ENCODE measurements at places on chromosomes 5 and 9. TPM values are rescaled to one million over a fixed set of nuclear protein-coding genes. Genes with fewer than 3 reads are reported as not detected.

LRRTM2 gene
- total RNA-seq: not detected

LECT2 gene
- total RNA-seq: not detected

TAL2 gene
- total RNA-seq: not detected

PCDHA9 gene
- not detected for total RNA-seq

CDH18 gene
- not detected for total RNA-seq

CCNB1 gene
- 2.9 TPM for total RNA-seq

FOXD4 gene
- 0.30 TPM for total RNA-seq

SLC34A3 gene
- not detected for total RNA-seq

ABITRAM gene
- 9.0 TPM for total RNA-seq

GALNT12 gene
- 11.1 TPM for total RNA-seq

LHX6 gene
- not detected for total RNA-seq

PCDHGA3 gene
- 0.17 TPM for total RNA-seq

GRCh38 chr5:158773161-158773560 lies 326.6 kb downstream of the EBF1 start:
- no peak overlapping the region for H3K4me3 ChIP-seq
- H3K27ac ChIP-seq: no peak overlapping the region
- H3K36me3 ChIP-seq: no peaks in the 10 kb centered on the region

DNA sequence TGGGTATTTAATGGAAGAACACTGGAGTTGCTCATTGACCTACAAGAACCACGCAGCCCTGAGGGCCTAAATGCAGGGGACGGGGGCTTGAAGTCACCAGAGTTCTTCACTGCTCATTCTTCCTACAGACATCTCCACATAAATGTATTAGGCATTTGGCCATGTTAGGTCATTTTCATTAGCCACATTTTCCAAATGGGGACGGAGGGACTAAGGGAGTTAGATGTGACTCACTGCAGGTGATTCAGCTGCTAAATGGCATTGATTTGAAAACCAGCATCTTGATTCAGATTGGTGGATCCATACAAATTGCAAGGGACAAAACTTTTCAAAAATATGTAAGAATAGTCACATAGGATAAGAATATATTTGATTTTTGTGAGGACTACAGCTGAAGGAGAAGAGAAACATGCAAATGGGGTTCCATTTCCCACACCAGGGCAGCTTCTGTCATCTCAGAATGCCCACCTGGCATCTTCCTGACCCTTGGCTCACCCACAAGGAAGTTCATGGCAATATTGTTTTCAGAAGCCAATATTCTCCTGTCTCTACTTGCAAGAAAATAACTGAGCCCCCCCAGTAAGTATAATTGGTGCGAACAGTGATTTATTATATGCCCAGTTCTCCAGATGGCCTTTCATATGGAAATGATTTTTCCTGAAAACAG lies 264.8 kb downstream of the DOCK8 start:
- no peak for DNase-seq
- H3K27me3 ChIP-seq: no peaks in the 10 kb centered on the region
- H3K4me1 ChIP-seq: no peaks in the 10 kb centered on the region
- H3K27ac ChIP-seq: no peak overlapping the region

GRCh38 chr5:179123109-179123426 lies 62.9 kb downstream of the ZNF354C start:
- no peaks in the 10 kb centered on the region for H3K27me3 ChIP-seq
- no peaks in the 10 kb centered on the region for H3K4me1 ChIP-seq
- no peak overlapping the region for H3K4me3 ChIP-seq
- no peak for DNase-seq

DNA sequence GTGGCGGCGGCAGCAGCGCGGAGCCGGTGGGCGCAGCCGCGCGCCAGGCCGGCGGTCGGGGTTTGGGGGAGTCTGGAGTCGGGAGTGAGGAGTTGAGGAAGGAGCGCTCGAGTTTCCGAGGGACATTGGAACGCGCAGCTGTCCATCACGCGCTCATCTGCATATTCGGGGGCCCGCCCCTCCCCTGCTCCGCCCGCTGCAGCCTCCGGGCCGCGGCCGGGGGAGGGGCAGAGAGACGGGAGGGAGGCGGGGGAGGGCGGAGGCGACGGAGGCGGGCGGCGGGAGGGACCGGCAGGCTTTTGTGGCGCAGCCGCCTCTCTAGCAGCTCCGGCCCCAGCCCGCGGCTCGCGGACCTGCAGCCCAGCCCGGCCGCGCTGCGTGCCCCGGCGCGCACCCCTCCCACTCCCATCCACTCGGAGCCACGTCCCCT lies at the start of gene IRX2:
TSS of gene IRX2 (minus strand) at position 86 of the 430 bp plus-strand sequence. CDS start 264 bp downstream, outside the sequence.
- no peaks in the 10 kb centered on the region for H3K4me1 ChIP-seq
- H3K36me3 ChIP-seq: no peaks in the 10 kb centered on the region
- H3K4me3 ChIP-seq: no peak within 1 kb of the TSS
- DNase-seq: no peak
- H3K27me3 ChIP-seq: no peaks in the 10 kb centered on the region

DNA sequence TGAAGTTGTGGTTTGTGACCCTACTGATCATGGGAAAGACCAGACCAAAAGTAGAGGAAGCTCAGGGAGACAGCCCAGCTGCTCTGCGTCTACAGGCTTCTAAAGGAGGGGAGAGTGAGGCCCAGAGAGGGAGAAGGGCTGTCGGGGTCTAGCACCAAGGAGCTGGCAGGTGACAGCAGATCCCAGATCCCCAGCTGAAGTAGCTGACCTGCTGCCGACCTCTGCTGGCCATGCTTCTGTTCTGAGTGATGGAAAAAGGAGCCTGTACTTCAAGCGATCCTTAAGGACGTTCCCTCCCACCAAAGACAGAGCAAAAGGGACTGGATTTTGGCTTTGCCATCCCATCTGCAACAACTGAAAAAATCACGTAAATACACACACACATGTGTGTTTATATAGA lies 22.7 kb upstream of the QSOX2 start:
- H3K27ac ChIP-seq: no peak overlapping the region
- H3K27me3 ChIP-seq: no peaks in the 10 kb centered on the region
- H3K36me3 ChIP-seq: no peaks in the 10 kb centered on the region
- peaks cover 7% of the 10 kb centered on the region for H3K4me1 ChIP-seq
- no peak for DNase-seq

- no peak overlapping the region for H3K4me3 ChIP-seq
- no peak overlapping the region for H3K27ac ChIP-seq
- no peaks in the 10 kb centered on the region for H3K4me1 ChIP-seq
- DNase-seq: no peak
- no peaks in the 10 kb centered on the region for H3K27me3 ChIP-seq
Observed at GRCh38 chr9:104247899-104248460, 153.9 kb downstream of the SMC2 start.

- H3K36me3 ChIP-seq: peaks cover 81% of the 10 kb centered on the region
- no peak overlapping the region for H3K4me3 ChIP-seq
- H3K27me3 ChIP-seq: no peaks in the 10 kb centered on the region
- no peaks in the 10 kb centered on the region for H3K4me1 ChIP-seq
Observed at GRCh38 chr9:132391449-132391848, 15.2 kb downstream of the TTF1 start.

GRCh38 chr9:19050637-19051591 lies 1.7 kb downstream of the RRAGA start:
- peak overlapping the region; percentile 87 for H3K27ac ChIP-seq
- peak overlapping the region; percentile 84 for H3K4me3 ChIP-seq
- no peaks in the 10 kb centered on the region for H3K36me3 ChIP-seq
- no peak for DNase-seq

- H3K4me3 ChIP-seq: peak overlapping the region; percentile 11
- no peaks in the 10 kb centered on the region for H3K36me3 ChIP-seq
- no peak overlapping the region for H3K27ac ChIP-seq
- DNase-seq: peak; percentile 3
Observed at GRCh38 chr5:102865510-102866236, 110.6 kb downstream of the PAM start.

DNA sequence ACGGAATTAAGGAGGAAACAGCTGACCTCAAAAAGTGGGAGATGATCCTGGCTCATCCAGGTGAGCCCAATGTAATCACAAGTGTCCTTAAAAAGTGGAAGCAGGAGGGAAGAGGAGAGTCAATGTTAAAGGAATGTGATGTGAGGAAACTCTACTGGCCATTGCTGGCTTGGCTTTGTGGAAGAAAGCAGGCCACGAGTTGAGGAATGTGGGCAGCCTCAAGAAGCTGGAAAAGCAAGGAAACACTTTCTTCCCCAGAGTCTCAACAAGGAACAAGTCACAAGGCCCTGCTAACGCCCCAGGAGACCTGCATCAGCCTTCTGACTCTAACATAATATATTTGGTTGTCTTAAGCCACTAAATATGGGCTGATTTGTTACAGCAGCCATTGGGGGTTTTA lies 252.8 kb downstream of the PSAT1 start:
- no peaks in the 10 kb centered on the region for H3K4me1 ChIP-seq
- DNase-seq: no peak
- no peaks in the 10 kb centered on the region for H3K36me3 ChIP-seq
- no peaks in the 10 kb centered on the region for H3K27me3 ChIP-seq
- H3K27ac ChIP-seq: no peak overlapping the region
- H3K4me3 ChIP-seq: no peak overlapping the region

DNA sequence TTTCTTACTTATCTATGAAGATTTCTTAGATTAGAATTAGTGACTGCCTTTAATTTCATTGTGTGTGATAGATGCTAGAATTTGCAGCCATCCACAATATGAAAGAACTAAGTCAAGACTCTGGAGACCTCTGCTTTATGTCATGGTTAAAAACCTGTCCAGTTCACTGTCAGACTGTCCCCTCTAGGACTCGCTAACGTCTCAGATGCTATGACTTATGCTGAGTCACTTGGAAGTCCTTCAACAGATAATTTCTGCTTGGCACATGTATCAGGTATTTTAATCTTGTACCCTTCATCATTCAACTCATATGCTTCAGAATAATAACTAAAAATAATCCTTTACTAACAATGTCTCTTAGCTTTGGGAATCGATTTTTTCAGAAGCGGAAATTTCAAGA lies 230.5 kb upstream of the DMAC1 start:
- H3K27me3 ChIP-seq: no peaks in the 10 kb centered on the region
- H3K27ac ChIP-seq: no peak overlapping the region
- no peak for DNase-seq
- H3K36me3 ChIP-seq: no peaks in the 10 kb centered on the region

- no peak for DNase-seq
- no peaks in the 10 kb centered on the region for H3K27me3 ChIP-seq
- H3K27ac ChIP-seq: no peak overlapping the region
- no peaks in the 10 kb centered on the region for H3K4me1 ChIP-seq
- no peak overlapping the region for H3K4me3 ChIP-seq
Observed at GRCh38 chr5:2135354-2135753, 252.6 kb upstream of the IRX4 start.

DNA sequence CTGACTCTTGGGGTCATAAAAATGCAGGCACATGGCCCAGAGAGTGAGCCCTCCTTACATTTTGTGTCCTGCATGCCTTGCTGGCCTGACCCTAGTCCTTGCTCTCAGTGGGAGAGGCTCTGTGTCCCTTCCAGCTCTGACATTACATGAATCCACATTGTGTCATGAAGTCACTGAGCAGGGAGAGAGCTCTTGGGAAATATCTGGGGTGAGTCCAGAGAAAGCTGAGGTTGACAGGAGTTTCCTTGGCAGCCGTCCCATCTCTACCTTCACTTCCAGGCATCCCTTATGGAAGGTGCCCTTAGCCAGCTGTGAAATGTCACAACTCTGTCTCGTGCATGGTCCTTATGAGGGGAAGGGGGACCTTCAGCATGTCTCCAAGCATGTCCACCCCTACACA lies 41.0 kb downstream of the FAT2 start:
- no peak for DNase-seq
- H3K27ac ChIP-seq: no peak overlapping the region
- no peaks in the 10 kb centered on the region for H3K27me3 ChIP-seq
- no peak overlapping the region for H3K4me3 ChIP-seq

- no peak overlapping the region for H3K27ac ChIP-seq
- no peak for DNase-seq
- no peaks in the 10 kb centered on the region for H3K36me3 ChIP-seq
- no peak overlapping the region for H3K4me3 ChIP-seq
- no peaks in the 10 kb centered on the region for H3K4me1 ChIP-seq
Observed at GRCh38 chr9:3045153-3045552, 201.3 kb upstream of the PUM3 start.

DNA sequence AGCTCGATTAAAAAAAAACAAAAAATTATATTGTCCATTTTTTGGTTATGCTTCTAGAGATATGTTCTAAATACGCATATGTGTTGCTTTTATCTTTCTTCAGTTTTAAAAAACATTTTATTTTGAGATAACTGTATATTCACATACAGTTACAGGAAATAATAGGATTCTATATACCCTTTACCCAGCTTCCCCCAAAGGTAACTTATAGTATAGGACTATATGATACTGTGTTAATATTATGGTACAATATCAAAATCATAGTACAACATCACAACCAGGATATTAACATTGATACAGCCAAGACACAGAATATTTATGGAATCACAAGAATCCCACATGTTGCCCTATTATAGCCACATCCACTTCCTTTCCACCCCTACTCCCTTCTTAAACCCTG lies 9.5 kb upstream of the MACIR start:
- H3K27ac ChIP-seq: no peak overlapping the region
- H3K4me3 ChIP-seq: no peak overlapping the region
- H3K36me3 ChIP-seq: no peaks in the 10 kb centered on the region
- peaks cover 7% of the 10 kb centered on the region for H3K4me1 ChIP-seq
- H3K27me3 ChIP-seq: peaks cover 13% of the 10 kb centered on the region
- no peak for DNase-seq

DNA sequence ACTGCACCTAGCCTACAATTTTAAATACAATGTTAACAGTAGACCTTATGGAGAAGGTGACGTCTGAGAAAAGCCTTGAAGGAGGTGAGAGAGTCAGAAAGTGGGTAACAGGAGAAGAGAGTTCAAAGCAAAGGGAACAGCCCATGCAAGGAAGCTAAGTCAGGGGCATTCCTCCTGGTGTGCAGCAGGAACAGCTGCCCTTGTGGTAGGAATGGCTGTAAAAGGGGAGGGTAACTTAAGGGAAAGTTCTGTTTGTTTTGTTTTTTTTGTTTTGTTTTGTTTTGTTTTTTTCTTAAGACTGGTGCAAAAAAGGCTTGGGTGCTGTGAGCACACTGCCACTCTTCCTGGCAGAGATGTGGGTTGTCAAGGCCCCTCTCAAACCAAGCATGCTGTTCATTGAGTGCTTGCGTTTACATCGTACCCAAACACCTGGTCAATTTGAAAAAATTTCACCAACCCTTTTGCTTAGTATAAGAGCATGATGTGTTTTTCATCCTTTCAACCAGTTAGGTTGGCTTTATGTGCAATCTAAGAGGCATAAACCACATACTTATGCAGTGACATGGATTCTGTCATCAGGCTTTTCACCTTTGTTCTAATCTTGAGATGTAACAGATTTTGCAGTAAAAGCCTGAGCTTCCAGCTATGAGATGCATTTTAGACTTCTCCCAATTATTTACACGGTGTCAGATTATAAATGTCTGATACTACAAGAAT lies 279.7 kb downstream of the GLIS3 start:
- no peaks in the 10 kb centered on the region for H3K36me3 ChIP-seq
- H3K27me3 ChIP-seq: no peaks in the 10 kb centered on the region
- H3K4me3 ChIP-seq: no peak overlapping the region
